ENCODE measurements at places on chromosomes 1 and 21.

DNA sequence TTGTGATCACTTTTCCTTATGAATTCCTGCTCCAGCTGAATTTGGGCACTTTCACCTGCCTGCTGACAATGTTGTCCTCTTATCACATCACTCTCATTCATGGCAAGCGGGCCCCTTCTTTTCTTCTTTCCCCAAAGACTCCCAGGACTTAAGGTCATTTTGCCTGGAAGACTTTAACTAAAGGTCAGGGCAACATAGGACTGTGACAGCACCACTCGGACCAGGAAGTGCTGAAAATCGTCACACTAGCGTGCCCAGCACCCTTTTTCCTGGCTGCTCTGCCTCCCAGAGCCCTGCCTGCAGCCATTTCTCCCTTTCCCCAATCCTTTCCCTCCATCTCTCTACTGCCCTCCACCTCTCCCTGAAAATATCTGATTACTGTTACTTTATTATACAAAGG is 35.4 kb downstream of the CD34 start:
- peaks cover 43% of the 10 kb centered on the region for H3K4me1 ChIP-seq
- no peak overlapping the region for H3K27ac ChIP-seq
- H3K36me3 ChIP-seq: no peaks in the 10 kb centered on the region
- H3K27me3 ChIP-seq: no peaks in the 10 kb centered on the region

GRCh38 chr1:160844447-160845232 is 18.0 kb downstream of the CD244 start:
- no peak for DNase-seq
- H3K4me1 ChIP-seq: peaks cover 74% of the 10 kb centered on the region
- H3K27ac ChIP-seq: peak overlapping the region; percentile 62

DNA sequence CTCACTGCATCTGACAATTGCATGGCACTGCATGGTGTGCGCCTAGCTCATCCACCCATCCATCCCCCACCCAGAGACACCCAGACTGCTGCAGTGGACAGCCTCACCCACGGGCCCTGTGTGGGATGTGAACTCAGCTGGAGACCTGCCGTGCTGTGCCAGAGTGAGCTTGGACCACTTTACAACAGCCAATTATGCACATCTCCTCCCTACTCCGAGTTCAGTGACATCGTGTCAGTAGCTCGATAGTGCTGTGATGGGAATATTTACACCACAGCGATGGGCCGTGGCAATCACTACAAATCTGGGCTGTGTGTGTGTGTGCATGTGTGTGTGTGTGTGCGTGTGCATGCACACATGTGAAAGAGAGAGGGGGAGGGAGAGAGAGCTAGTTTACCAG is 42.5 kb downstream of the TMEM51 start:
- H3K27me3 ChIP-seq: peaks cover 24% of the 10 kb centered on the region
- DNase-seq: no peak
- no peak overlapping the region for H3K4me3 ChIP-seq
- no peaks in the 10 kb centered on the region for H3K36me3 ChIP-seq
- H3K4me1 ChIP-seq: no peaks in the 10 kb centered on the region
- H3K27ac ChIP-seq: no peak overlapping the region

DNA sequence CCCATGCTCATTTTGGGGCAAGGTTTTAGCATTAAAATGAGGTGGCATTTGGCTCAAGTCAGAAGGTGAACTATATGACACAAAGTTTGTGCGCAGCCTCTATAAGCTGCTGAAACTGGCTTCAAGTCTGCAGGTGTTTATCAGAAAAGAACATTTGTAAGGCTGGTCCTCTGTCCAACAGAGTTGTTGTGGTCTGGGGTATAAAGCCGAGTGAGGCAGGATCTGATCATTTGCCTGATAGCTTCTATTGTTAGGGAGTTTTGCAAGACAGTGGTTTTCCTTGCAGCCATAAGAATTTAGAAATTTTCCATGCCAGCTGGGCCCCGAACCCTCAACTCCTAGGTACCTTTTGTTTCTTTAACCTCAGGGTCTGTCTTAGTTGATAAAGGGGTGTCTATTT is 130.8 kb downstream of the PGBD5 start:
- DNase-seq: no peak
- H3K4me3 ChIP-seq: no peak overlapping the region
- peaks cover 3% of the 10 kb centered on the region for H3K36me3 ChIP-seq
- no peak overlapping the region for H3K27ac ChIP-seq

GRCh38 chr1:18351735-18352134 is 129.0 kb upstream of the KLHDC7A start:
- no peak for DNase-seq
- H3K27ac ChIP-seq: no peak overlapping the region
- H3K4me1 ChIP-seq: no peaks in the 10 kb centered on the region
- peaks cover 66% of the 10 kb centered on the region for H3K27me3 ChIP-seq

DNA sequence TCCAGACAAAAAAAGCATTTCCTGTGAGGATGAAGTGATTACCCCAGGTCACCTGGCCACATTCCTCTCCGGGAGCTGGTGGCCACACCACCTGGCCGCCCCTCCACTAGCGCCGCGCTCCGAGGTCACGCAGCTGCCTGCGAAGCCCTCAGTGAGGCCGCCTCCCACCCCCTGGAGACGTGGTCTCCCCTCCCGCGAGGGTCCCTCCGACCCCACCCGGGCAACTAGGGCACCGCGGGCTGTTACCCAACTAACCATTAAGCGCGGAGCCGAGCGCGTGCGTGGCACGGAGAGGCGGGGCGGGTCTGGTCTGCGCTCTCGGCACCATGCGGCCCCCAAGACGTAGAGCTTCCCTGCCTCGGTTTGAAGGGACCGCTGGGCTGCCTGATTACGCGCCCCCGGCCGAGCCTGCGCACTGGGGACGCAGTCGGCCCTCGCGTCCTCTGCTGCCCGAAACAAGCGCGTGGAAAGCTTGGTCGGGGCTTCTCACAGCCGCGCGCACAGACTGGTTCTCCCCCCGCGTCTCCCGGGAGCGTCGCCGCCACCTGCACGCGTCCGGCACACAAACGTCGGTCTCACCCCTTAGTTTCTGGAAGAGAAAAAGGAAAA is 106.5 kb downstream of the SLC16A1 start:
- H3K36me3 ChIP-seq: no peaks in the 10 kb centered on the region
- H3K27ac ChIP-seq: no peak overlapping the region
- H3K4me3 ChIP-seq: no peak overlapping the region
- H3K27me3 ChIP-seq: peaks cover 62% of the 10 kb centered on the region

- H3K27me3 ChIP-seq: peaks cover 81% of the 10 kb centered on the region
- peaks cover 12% of the 10 kb centered on the region for H3K4me1 ChIP-seq
- no peaks in the 10 kb centered on the region for H3K36me3 ChIP-seq
- H3K27ac ChIP-seq: no peak overlapping the region
These were observed 52.9 kb upstream of the CNTN2 start for GRCh38 chr1:204990059-204990664.

- H3K4me1 ChIP-seq: no peaks in the 10 kb centered on the region
- H3K36me3 ChIP-seq: no peaks in the 10 kb centered on the region
- H3K27ac ChIP-seq: no peak overlapping the region
These were observed 25.3 kb downstream of the ZMYND12 start for GRCh38 chr1:42430286-42431135.

DNA sequence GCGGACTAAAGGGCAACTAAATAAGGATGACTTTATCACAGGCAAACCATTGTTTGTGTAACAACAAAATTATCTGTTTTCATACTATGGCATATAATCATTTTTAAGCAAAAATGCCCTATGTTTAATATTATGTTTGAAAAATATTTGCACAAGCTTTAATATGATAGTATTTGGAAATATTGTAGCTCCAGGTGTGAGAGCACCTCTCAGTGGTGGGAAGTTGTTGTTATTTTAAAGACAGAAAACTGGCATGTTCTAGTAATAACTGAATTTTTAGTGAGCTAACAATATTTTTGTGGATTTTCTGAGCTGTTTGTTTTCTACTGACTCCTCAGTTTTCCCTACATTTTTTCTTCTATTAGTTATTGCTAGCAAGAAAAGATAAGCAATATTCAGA is 578.8 kb downstream of the KCNT2 start:
- H3K27me3 ChIP-seq: no peaks in the 10 kb centered on the region
- H3K4me3 ChIP-seq: no peak overlapping the region
- no peaks in the 10 kb centered on the region for H3K4me1 ChIP-seq
- no peak for DNase-seq
